ENCODE measurements at places on chromosomes 3 and 15.

- DNase-seq = no peak
These were observed 63.7 kb downstream of the CHD2 start for GRCh38 chr15:92963794-92964193.

DNA sequence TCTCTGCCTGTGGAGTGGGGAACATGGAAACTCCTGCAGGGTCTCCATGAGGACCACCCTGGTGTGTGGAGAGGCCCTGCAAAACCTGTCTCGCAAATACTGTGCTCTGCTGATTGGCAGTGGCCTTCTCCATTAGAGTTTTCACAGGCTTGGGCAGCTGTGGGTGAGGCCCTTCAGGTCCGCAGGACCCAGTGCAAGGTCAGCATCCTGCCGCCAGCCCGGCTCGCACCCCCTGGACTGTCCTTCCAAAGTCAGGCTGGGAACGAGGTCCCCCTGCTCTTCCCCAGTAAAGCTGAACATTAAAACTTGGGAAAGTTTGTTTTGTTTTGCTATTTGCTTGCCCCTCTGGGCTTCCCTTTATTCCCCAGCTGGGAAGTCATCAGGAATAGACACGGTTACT is 85.0 kb upstream of the PLXNA1 start:
- DNase-seq = no peak

DNA sequence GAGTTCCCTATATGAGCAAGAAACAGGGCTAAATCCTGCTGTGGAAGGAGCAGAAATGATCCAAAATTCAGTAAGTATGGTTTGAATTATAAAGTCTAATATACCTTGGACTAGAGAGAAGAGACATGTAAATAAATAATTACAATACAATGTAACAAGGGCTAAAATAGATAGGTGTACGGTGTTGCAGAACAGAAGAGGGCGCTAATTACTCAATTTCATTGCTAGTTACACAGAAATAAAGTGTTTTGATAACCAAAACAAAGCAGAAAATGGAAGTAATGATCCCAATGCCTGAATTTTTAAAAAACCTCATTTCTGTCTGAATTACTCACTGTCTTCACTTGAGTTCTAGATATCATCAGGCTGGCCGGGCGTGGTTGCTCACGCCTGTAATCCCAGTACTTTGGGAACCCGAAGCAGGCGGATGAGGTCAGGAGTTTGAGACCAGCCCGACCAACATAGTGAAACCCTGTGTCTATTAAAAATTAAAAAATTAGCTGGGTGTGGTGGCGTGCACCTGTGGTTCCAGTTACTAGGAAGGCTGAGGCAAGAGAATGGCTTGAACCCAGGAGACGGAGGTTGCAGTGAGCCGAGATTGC is 8.3 kb upstream of the PLCH1 start:
- no peak for DNase-seq

- no peak for DNase-seq
These were observed 184.9 kb downstream of the MCTP2 start for GRCh38 chr15:94416267-94416666.

DNA sequence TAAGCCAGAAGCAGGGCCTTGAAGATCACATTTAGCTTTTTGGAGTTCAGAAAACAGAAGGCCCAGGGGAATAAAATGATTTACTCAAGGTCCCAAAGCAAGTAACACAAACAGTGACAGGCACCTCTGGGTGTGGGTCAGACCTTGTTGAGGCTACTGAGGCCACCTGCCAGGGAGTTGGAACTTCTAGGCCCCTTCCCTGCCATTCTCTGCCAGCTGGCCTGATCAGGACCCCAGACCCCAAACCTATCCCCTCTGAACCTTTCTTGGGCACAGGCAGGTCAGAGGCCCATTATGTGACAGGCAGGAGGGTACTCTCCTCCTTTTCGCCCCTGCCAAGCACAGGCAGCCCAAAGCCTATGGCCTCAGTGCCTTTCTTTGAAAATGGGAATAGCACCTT is 49.4 kb upstream of the ATP2B2 start:
- no peak for DNase-seq

- no peak for DNase-seq
These were observed 273.0 kb upstream of the LRTM1 start for GRCh38 chr3:55200906-55201305.

- DNase-seq = no peak
These were observed 233.2 kb downstream of the ZBBX start for GRCh38 chr3:167146911-167147310.

- no peak for DNase-seq
These were observed 143.0 kb downstream of the PEAK1 start for GRCh38 chr15:77276943-77277342.

DNA sequence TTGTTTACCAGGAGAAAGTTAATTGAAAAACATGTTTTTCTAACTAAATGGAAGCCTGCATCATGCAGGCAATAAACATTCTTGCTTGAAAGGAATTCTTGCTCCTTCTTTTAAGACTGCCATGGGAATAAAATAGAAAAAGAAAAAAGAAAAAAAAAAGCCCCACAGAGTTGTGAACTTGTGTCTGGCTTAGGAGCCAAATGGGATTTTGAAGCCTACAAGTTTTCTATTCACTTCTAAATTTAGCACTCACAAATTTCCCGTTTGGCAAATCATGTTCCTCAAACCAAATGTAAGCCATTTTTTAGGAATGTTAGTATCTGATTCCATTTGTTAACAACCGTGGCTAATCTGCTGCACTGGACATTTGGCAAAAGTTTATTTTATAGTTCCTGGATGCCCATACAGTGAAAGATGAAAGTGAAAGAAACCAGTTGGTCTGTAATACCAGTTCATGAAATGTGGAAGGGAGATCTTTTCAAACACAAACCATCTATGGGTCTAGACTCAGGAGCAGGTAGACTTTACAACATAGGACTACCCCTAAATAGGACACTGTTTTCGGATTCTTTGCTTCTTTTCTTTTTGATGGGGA is 133.8 kb upstream of the GMNC start:
- no peak for DNase-seq

DNA sequence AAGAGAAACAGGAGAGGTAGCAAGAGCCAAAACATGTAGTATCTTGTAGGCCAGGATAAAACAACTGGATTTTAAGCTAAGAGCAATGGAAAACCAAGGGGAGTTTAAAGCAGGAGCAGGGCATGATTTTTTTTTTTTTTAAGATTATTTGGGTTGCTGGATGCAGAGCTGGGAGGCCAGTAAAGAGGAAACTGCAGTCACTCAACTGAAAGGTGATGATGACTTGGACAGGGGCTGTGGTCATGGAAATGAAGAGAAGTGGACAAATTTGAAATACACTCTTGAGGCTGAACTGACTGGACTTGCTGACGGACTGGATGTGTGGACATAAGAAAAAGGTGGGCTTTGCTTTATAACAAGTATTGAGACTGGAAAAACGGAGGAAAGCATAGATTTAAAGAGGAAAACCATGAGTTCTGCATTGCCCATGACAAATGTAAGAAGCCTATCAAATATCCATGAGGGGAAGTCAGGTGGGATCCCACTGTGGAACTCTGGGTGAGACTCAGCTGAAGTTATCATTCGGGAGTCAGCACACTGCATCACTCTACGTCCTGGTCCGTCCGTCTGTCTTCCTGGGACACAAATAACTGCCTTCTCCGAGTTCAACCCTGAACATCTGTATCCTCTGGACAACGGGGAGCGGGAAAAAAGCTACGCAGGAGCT is 688 bp downstream of the XPC start:
- no peak for DNase-seq

DNA sequence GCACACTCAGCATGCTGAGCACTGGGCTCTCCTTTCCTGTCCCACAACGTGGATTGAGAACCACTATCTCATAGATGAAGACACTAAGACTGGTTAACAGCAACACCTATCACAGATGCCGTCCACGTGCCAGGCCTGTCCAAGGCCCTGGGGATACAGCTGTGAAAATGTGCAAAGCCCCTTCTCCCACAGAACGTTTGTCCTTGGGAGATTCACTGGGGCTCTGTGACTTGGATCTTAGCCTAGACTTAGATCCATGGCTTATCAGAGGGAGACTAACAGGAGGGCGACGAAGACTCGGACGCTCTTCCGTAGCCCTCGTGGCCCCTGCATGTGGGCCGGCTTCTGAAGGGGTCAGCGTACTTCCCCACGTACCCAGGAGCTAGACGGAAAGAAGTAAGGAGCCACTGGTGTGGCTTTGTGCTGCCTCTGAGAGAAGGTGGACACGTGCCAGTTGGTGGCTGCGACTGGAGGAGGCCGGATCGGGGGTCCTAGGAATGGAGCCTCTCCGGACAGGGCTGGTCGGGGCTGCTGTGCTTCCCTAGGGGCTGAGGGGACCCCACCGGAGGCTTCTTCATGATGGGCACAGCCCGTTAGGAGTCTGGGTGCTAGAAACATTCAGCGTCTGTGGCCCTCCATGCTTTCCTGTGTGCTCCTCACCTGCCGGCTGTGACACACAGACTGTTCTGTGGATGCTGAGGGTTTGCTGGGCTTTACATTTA is 964 bp downstream of the NRROS start:
- no peak for DNase-seq

DNA sequence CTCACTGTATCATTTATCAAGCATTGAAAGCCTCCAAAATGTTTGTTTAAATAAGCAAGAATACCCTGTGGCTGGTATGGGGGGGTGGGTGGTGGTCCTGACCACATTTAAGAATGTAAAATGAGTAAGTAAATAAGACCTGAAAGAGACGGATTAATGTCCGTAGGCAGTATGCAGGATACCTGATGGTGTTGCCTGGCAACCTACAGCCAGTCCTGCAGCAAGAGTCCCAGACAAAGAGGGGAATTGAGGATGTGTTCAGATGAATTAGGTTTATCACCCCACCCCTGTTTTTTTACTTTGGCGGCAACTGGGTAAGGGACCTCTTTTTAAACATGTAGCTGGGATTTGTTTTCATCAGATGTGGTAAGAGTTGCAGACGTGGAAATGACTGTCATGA is 99.8 kb upstream of the BFSP2 start:
- no peak for DNase-seq

GRCh38 chr3:181723625-181724191 is 12.0 kb downstream of the SOX2 start:
- no peak for DNase-seq

GRCh38 chr3:16504242-16504641 is 9.3 kb downstream of the RFTN1 start:
- no peak for DNase-seq

DNA sequence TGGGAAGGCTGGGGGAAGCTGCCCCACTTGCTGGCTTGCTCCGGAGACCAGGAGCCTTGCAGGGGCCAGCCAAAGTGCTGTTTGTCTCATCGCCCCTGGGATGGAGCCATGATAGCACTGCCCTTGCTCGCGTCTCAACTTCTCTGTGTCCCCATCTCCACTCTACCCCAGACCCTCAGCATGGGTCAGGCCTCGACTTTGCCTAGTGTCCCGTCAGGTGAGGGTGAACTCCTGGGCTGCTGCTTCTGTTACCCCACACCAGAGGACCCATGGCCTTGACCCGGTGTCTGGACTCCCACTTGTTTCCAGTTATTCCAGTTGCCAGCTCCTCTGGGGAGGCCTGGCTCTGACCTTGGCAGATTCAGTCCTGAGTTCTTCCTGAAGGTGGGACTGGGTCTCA is 36.5 kb upstream of the DUSP7 start:
- DNase-seq = no peak

DNA sequence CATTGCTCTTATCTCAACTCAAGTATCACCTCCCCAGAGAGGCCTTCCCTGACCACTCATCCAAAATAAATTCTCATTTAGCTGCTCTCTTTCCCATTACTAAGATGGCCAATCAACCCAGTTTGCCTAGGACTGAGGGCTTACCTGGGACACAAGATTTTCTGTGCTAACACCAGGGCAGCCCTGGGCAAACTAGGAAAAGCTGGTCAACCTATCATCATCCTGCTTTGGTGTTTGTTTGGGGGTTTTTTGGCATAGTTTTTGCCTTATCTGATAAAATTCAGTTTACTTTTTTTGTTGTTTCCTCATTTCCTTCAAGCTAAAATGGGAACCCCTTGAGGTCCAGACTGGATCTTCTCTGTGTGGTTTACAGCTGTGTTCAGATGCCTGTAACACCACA is 131.4 kb upstream of the NR2F2 start:
- no peak for DNase-seq

DNA sequence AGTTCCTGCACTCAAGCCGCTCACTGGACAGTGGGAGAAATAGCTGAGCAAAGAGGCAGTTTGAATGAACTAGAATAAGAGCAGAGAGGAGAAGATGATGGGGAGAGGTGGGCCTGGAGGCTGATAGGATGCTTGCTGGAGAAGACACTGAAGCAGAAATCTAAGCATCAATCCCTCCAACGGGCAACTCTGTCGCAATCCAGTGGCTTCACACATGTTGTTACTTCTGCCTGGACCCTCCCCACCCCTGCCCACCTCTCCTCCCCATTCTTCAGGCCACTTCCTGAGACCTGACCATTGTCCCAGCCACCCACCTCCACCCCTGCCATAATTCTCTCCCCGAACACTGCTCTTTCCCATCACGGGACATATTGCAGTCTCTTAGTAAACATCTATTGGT is 76.0 kb downstream of the SRGAP3 start:
- no peak for DNase-seq

- no peak for DNase-seq
These were observed 195.9 kb upstream of the TBC1D5 start for GRCh38 chr3:17938313-17938712.

DNA sequence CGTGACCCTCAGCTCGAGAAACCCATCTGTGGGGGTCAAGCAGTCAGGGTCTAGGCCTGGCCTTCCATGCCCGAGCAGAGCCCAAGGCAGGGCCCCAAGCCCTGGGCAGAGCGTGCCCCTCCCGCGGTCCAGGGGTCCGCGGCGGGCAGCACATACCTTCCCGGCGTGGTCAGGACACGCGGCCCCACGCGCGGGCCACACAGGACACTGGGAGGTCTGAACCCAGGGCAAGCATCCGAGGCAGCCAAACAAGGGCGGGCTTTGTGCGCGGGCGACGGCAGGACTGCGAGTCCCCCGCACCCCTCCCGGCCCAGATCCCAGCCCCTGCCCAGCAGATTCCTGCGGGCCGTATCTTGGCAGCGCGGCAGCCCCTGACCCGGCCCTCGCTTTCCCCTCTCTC is 61.6 kb upstream of the ACAN start:
- no peak for DNase-seq

DNA sequence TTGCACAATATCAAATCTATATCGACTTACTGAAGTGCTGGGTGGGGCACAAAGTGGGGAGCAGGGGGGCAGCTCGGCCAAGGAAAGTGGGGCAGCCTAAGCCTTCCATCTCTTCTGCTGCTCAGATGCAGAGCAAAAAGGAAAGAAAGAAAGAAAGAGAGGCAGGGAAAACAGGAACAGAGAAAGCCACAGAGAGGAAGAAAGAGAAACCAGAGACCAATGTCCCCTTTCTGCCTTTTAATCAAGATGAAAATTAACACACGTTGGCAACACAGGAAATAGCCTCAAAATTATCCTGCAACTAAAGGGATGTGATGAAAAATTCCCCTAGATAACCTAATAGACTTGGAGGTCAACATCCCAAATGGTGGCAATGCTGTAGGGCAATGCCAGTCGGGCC is 72.2 kb upstream of the RAD18 start:
- DNase-seq = no peak

DNA sequence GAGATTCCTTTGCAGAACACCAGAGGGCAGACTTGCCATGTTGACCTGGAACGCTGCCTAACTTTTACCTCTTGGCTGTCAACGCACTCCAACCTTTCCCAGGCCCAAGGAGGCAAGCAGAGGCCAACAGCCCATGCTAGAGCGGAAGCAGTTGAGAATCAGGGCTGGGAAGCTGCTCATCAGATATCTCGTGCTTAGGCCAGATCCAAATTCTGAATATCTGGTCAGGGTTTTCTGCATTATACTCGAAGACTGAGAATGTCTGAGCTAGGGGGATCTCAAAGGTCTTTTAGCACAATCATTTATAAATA is 2.5 kb downstream of the XIRP1 start:
- no peak for DNase-seq
